ENCODE measurements at places on chromosomes 1 and 21.

DNA sequence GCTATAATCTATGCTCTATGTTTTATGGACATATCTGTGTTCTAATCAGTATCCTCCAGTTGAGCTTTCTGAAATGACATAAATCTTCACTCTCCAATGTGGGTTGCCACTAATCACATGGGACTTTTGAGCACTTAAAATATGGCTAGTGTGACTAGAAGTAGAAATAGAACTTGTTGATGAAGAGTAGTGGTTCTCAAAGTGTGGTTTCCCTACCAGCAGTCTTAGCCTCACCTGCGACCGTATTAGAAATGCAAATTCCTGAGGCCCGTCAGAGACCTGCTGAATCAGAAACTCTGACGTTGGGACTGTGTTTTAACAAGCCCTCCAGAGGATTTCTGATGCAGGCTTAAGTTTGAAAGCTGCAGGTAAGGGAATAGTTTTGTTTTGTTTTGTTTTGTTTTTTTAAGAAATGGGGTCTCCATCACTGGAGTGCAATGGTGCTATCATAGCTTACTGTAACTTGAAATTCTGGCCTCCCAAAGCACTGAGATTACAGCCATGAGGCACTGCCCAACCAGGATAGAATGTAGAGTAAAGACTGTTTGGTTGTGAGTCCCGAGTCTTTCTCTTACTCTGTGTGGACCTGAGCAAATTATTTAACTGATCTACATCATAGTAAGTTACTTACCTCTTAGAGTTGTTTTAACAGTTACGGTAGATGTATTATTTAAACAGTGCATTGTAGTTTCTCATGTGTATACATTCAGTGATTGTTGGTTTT lies 21.7 kb downstream of the GLRX2 start:
- ATAC-seq: no peak

DNA sequence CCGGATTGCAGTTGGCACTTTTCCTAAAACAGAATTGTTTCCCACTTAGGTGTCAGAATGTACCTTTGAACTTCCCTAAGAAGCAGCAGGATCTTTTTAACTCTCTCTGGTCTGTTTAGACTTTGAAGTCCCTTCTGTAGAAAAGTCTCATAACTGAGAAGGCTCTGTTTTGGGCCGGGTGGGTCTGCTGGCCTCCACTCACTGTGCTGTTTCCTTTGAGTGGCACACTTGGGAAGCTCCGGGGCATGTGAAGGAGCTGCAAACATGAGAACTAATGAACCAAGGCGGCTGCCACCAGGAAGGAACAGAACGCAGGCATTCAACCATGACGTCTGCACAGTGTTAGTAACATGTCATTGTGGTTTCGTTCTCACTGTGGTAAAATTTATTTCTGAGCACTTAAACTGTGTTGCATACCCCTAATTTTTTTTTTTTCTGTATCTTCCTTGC lies 19.5 kb upstream of the NCMAP start:
- no peak for ATAC-seq

GRCh38 chr1:171717062-171717718 lies 24.7 kb downstream of the VAMP4 start:
- peak; percentile 43 for ATAC-seq

- no peak for ATAC-seq
Observed at GRCh38 chr21:34878501-34878900, 170.6 kb downstream of the RUNX1 start.

- ATAC-seq: no peak
Observed at GRCh38 chr1:229985613-229986010, 81.4 kb upstream of the GALNT2 start.
